NCI-H2107 (cell line): ENCODE measurements at places on chromosomes 3 and 15.

DNA sequence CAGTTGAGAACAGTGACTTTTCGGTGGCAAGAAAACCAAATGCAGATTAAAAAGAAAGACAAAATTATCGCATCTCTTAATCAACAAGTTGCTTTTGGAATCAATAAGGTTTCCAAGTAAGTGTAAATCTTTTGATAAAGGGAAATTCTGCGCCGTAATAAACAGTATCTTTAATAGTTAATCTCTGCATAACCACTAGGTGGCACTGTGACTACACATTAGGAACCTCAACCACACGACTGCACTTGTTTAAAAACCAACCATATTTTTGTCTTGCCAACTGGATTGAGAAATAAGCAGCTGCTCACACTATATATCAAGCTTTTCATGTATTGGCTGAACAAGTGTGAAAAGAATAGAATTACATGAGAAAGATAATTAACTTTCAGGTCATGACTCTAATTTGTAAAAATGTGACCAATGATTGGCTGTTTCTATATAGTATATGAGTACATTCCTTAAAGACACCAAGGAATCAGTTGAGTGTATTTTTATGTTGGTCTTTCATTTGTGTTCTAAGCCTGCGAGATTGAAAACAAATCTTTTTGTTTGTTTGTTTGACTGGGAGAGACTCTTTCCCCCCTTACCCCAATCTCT, 72.7 kb downstream of the DZIP3 start:
- DNase-seq = peak; percentile 57

- no peak for DNase-seq
Observed at GRCh38 chr3:53823026-53823955, 22.9 kb downstream of the CHDH start.

GRCh38 chr15:51131596-51132290, 37.0 kb upstream of the TNFAIP8L3 start:
- no peak for DNase-seq

DNA sequence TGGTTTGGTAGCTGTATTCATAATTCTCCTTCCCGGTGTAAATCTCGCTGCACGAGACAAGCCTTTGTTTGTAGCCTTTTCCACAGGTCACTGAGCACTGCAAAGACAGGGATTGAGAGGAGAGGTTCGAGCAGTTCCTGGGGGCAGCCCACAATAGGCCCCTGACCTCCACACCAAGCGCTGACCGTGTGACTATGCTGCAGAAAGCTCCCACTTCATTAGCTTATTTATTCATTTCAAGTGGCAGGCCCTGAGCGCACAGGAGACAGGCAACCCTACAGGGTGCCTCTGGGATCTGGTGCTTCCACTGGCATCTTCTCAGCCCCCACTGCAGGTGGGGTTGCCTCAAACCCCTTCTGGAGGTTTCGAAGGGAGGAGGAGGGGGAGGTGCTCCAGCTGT, 140.9 kb downstream of the ADAMTS9 start:
- DNase-seq = no peak

GRCh38 chr3:122969585-122970469, 57.7 kb downstream of the SEMA5B start:
- DNase-seq = no peak
